OCI-M1 (cell line): ENCODE measurements at places on chromosomes 11 and 22.
A peak's percentile ranks its signal among the peaks of the same experiment; 100 is the strongest.

DNA sequence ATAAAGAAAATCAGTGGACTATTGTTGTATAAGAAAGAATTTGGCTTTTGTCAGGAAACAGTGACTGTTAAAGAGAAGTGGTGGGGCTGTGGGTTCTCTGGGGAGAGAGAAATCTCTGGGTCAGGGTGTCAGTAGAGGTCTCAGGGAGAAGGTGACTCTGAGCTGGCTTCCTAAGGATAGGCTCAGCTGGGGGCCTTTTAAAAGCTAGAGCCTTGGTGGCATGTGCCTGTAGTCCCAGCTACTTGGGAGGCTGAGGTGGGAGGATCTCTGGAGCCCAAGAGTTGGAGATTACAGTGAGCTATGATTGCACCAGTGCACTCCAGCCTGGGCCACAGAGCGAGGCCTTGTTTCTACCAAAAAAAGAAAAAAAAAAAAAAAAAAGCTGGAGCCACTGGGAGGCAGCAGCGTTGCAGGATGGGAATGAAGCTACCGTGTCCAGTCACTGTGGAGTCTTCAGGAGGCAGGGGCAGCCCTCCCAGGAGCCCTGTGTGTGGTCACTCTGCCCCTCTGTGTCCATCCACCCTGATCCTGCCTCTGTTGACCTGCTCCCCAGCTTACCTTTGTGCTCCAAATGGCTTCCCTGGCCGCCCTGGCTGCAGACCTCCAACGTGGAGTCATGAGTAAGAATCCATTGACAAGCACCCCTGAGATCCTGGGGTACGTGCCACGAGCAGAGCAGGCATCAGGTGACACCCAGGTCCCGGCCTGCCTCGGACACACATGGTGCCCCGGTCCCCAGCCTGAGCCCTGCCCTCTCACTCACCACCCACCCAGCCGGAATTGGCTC, 5.4 kb upstream of the MIF start:
- DNase-seq: peak; percentile 72

DNA sequence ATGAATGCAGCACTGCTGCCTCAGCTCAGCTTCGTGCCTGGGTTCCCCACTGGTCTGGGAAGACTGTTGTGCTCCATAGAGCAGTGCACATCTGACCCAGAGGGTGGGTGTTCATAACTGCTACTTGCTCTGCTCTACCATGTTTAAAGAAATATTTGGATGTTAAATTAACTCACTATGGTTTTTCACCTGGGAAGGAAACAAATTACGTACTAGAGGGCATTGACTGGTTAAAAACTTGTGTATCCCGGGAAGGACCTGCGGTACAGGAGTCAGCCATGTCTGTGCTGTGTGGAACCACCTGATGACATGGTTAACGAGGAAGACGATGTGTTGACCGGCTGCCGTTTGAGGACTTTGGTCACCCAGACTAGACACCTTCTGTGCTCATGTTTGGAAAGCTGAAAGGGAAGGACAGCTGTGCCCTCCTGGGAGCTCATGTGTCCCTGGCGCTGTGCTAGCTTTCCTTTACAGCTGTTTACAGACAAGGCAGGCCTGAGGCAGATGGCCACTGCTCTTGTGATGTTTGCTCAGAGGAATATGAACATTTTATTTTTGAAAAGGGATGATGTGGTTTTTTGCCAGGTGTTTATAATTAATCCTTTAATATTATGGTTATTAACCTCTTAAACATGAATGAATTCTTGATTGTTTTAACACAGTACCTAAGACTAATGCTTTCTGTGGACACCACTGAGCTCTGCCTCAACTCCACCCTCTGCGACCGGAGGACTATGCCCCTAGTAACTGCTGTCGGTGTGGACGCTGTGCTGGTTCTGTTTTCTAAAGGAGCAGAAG, 14.3 kb upstream of the AIFM3 start:
- no peak for DNase-seq

- no peak for DNase-seq
Observed at GRCh38 chr22:43497956-43498855, 86.4 kb downstream of the MPPED1 start.

DNA sequence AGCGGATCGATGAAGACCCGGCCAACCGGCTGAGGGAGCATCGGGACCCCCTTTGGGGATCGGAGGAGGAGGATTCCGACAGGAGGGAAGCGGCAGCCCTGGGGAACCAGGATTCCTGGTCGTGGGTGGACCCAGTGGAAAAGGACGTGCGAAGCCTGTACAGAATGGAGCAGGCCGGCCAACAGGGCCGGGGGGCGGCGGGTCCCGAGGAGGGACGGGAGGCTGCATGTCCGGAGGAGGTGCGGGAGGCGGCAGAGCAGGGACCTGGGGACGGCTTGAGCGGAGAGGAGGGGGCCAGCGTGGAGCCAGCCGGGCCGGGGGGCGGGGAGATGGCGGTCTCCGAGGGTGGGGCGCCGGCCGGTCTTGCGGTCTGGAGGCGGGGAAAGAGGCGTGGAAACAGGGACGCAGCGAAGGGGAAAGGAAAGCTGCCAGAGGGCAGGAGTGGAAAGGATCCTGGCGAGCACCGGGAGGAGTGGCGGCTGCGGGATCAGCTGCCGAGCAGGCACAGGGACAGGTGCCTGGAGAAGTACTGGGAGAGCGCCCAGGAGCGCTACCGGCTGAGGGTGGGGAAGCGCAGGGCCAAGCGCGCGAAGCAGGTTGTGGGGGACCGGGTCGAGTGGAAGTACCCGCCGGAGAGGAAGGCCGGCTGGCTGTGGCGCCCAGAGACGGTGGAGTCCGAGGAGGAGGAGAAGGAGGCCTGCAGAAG, at the start of gene ANO5:
ANO5 (plus strand) TSS at position 444 of the 706 bp plus-strand sequence. CDS start 408 bp downstream, outside the sequence.
- no peak for DNase-seq

- DNase-seq: no peak
Observed at GRCh38 chr22:36816636-36817524, at the start of gene PVALB. Gene PVALB, minus strand, starts transcription at chr22:36817035. Its CDS starts 30 bp downstream, at chr22:36817005.

GRCh38 chr11:21144531-21144930, 475.1 kb downstream of the NELL1 start:
- DNase-seq: no peak

DNA sequence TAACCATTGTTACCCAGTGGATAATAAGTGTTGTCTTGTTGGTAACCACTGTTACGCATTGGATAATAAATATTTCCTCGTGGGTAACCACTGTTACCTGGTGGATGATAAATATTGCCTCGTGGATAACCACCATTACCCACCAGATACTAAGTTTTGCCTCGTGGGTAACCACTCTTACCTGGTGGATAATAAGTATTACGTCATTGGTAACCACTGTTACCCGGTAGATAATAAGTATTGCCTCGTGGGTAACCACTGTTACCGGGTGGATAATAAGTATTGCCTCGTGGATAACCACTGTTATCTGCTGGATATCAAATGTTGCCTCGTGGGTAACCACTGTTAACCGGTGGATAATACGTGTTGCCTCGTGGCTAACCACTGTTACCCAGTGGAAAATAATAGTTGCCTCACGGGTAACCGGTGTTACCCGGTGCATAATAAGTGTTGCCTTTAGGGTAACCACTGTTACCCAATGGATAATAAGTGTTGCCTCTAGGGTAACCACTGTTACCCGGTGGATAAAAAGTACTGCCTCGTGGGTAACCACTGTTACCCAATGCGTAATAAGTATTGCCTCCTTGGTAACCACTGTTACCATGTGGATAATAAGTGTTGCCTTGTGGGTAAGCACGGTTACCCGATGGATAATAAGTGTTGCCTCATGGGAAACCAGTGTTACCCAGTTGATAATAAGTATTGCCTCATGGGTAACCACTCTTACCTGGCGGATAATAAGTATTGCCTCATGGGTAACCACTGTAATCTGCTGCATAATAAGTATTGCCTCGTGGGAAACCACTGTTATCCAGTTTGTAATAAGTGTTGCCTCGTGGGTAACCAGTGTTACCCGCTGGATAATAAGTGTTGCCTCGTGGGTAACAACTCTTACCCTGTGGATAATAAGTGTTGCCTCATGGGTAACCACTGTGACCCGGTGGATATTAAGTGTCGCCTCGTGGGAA, 21.9 kb upstream of the NXPE4 start:
- DNase-seq: no peak

- DNase-seq: no peak
Observed at GRCh38 chr11:79668575-79668974, 227.7 kb upstream of the TENM4 start.

- no peak for DNase-seq
Observed at GRCh38 chr11:128260398-128260797, 327.0 kb downstream of the ETS1 start.

DNA sequence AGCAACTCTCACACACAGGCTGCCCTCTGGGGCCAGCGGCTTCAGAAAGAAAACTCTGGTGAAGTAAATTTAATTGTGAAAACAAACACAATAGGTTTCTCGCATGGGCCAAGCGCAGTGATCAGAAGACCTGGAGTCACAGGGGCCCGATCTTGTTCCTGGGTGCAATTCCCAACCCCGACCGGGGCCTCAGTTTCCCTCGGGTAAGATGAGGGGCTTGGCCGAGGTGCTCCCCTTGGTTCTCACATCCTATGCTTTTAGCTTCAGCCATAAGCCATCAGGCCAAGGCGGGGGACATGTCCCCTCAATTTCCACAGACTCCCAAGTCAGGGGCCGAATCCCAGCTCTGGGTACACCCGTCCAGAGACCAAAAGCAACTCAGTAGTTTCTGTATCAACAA, 11.5 kb downstream of the PHF21B start:
- no peak for DNase-seq
